ENCODE measurements at places on chromosomes 5 and 9. TPM values are rescaled to one million over a fixed set of nuclear protein-coding genes. Genes with fewer than 3 reads are reported as not detected.

The TXNDC8 gene
- not detected for total RNA-seq

The LECT2 gene
- total RNA-seq = not detected

The DNM1 gene
- 36.6 TPM for total RNA-seq

DNA sequence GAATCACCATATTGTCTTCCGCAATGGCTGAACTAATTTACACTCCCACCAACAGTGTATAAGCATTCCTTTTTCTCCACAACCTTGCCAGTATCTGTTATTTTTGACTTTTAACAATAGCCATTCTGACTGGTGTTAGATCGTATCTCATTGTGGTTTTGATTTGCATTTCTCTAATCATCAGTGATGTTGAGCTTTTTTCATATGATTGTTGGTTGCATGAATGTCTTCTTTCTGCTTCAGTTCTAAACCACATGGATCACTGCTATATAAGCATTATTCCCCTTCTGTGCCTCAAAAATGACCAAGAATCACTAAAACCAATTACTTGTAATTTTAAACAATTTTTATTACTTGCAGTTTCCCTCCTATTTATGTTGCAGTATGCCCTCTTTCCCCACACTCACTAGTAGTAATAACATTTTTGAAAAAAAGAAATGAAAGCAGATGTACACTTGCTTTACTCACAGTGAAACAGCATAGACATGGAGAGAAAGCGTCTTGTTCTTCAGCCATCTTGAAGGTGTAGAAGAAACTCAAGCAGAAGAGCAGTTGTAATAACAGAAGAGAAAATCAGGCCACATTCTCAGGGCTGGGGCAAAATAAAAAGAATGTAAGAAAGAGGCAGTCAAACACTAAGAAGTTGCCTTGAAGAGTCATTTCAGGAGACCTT is 4.5 kb upstream of the TMEM252 start:
- DNase-seq = no peak

- no peak for DNase-seq
Measured at GRCh38 chr5:9350301-9350797, 195.5 kb downstream of the SEMA5A start.

DNA sequence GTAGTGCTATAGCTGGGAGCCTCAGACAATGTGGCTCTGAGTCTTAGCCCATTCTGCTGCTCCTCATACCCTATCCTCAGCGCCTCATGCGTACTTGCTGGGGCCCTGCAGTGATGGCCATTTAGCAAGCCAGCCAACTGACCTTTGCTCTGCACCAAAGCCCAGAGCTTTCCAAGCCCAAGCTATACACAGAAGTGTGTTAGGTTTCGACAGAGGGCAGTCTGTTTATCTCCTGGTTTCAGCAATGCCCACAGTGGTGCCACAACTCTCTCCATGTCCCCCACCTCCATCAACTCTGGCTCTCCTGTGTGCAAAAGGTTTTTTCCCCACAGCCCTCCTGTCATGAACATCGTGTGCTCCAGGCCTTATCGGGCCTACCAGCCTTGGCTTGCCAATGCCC is 16.9 kb downstream of the GNG10 start:
- no peak for DNase-seq

DNA sequence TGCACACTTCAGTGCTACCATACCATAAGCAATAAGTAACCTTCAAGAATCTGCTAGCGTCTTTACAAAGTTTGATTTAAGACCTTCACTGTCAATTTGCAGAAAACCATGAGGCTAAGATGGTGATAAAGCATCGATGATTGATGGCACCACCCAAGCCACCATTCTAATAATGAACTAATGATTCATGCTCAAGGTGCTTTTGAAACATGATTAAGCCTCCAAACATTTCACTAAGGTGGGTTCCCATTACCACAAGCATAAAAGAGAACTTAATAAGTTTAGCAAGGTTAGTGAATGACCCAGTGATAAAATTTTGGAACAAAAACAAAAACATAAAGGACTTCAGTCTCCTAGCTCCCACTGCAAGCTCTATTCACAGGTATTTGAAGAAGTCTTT is 214.7 kb downstream of the FBXL17 start:
- no peak for DNase-seq

DNA sequence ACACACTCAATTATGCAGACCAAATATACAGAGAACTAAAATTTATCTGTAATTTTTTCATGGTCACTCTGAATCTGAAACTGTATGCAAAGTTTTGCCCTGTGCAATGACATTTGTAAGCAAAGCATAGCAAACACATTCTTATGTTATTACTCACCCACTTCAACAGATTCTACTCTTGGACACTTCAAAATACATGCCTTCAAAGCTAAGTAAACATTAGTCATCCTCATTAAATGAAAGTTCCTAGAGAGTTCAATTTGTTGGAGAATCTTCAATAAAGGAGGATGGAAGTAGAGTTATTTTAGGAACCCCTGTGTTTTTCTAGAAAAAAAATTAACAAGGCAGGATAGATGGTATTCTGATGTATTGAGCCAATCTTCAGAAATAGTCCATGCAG is 639.7 kb upstream of the C9orf72 start:
- no peak for DNase-seq

- no peak for DNase-seq
Measured at GRCh38 chr5:56359809-56360685, 126.9 kb upstream of the ANKRD55 start.

DNA sequence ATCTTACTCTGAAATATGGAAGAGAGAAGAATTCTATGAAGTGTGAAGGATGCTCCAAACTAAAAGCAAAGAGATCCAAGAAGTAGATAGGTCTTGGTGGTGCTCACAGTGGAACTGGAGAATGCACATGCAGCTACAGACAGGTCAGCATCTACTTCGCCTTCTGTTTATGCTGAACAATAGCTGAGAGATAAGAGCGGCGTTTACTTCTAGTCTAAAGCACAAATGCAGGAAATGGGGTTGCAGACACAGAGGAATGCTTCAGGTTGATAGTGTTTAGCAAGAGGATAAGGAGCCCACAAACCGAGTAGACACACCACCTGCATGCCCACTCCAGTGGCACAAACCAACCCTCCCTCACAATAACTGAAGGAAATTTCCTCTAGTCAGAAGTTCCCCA is 180.0 kb upstream of the RGMB start:
- no peak for DNase-seq

GRCh38 chr5:37005252-37005651 is 128.7 kb downstream of the NIPBL start:
- no peak for DNase-seq

- DNase-seq = no peak
Measured at GRCh38 chr9:133950629-133951111, 41.5 kb downstream of the VAV2 start.

GRCh38 chr5:68214482-68215207 is 911 bp upstream of the PIK3R1 start:
- DNase-seq = no peak

DNA sequence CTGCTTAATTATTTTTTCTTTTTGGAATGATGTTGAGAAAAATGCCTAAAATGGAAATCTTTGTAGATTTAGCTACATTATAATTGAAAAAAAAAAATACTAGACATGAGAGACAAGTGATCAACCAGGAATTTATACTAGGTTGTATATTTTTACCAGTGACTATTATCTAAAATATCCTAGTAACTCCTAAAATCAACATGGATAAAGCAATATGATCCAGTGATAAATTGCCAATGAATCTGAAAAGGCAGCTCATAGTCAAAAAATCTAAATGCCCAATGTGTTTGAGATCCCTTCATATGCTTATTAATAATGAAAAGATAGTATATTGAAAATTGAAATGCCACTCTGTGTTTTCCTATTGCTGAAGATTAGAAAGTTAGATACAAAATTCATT is 778.2 kb downstream of the MTRR start:
- no peak for DNase-seq
